ENCODE measurements at places on chromosomes 6 and 20.

DNA sequence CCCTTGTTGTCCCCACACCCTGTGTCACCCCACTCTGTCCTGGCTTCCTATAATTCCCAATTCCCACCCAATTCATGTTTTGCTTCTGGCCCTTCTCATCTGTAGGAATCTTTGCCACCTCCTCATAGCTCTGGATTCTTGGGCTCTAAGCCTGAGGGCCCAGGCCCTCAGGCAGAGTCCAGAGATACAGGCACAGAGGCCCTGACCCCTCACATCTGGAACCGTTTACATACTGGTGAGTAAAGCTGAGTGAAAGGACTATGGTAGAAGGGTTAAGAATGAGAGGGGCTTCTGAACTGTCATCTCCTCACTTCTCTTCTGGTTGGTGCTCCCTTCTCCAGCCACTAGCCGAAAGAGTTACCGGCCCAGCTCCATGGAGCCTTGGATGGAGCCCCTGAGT is 13.6 kb downstream of the PRRC2A start:
- DNase-seq = no peak

- DNase-seq = no peak
These were observed 156.2 kb downstream of the KIF16B start for GRCh38 chr20:16417001-16417400.

DNA sequence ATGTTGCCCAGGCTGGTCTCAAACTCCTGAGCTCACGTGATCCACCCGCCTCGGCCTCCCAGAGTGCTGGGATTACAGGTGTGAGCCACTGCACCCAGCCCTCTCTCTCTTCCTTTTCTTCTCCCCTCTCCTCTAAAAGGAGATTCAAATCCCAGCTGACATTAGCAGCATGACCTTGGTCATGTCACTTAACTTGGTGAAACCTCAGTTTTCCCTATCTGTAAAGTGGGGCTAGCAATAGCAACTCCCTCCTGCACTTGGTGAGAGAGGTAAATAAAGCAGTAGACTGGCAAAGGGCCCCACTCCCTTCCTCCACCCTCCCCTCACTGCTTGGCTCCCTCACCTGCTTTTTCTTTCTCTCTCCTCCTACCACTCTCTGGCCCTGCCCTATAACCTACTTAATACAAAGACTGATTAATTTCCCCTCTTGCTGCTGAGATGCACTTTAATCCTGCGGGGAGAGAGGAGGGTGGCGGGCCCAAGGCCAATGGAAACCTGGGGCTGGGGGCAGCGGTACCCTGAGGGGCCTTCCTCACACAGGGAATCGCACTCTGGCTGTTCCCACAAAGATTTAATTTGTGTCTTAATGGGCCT is 54.2 kb upstream of the ZFAND3 start:
- DNase-seq = no peak

- no peak for DNase-seq
These were observed 33.2 kb downstream of the CLIC5 start for GRCh38 chr6:45982280-45983036.

- no peak for DNase-seq
These were observed 85.4 kb downstream of the SOX4 start for GRCh38 chr6:21678990-21679389.

DNA sequence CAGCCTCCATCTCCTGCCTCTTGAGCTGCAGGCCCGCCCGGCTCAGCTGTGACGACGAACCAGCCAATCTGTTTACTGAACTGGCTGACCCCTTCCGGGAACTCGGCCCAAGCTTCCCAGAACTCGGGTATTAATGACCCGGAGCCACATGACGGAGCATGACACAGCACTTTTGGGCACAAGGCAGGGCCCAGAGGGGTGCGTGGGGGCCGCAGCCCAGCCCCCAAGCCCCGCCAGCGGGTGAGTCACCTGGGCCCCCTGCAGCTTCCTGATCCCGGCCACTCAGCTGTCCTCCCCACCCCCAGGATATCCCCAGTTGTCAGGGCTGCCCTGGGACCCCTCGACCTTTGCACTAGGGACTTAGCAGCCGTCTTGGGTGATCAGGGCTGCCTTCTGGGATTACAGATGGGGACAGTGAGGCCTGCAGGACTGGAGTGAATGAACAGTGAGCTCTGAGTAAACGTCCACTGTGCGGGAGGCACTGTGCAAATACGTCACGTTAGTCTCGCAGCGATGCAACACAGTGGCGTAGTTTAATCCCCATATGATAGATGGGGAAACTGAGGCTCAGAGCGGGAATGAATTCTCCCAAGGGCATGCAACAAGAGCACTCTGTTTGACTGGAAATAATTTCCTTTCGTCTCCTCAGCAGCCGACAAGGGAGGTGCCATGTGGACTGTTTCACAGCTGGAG is 102.1 kb downstream of the CEBPB start:
- DNase-seq = no peak
